ENCODE measurements at places on chromosomes 6 and 20.
A peak's percentile ranks its signal among the peaks of the same experiment; 100 is the strongest.

DNA sequence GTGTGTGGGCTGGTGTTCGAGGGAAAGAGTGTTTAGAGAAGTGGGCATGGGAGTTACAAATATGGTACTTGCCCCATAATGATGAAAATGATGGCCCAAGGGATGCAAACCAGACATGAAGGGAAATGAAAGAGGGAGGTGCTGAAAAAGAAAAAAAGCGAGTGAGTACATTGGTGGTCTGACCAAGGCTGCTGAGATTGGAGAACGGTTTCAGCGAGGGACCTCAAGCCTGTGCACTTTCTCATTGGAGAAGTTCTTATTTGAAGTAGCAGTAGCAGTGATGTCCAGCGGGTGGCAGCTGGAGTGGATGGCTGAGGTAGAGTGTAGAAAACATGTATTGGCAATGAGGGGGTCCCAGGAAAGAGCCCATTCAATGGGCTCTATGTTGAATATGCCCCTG, 54.8 kb downstream of the TNFAIP3 start:
- DNase-seq = no peak

DNA sequence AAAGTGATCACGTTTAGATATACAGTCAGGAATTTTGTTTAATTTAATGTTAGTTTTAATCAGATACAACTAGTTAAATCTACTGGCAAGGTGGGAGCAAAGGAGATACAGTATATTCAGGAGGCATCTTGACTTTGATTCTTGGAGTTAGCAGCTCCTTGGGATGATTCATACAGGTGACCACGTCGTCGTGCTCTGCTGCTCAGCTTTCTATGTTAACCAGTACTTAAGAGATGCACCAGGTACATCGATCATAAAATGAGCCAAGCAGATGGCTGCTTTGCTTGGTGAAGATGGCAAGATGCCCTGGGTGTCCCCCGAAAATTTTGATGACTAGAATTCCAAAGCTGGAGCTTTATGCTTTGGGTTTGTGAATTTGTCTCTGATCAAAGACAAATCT, 64.7 kb downstream of the TBC1D7 start:
- no peak for DNase-seq

GRCh38 chr6:159968295-159969203, at the start of gene IGF2R:
Gene IGF2R (plus strand): TSS chr6:159969082. CDS start chr6:159969247, 165 bp downstream.
- peak; percentile 98 for DNase-seq

- no peak for DNase-seq
Observed at GRCh38 chr20:63105211-63106107, 98.7 kb upstream of the BHLHE23 start.

- DNase-seq = no peak
Observed at GRCh38 chr20:50373674-50374286, 136.4 kb upstream of the PTPN1 start.

DNA sequence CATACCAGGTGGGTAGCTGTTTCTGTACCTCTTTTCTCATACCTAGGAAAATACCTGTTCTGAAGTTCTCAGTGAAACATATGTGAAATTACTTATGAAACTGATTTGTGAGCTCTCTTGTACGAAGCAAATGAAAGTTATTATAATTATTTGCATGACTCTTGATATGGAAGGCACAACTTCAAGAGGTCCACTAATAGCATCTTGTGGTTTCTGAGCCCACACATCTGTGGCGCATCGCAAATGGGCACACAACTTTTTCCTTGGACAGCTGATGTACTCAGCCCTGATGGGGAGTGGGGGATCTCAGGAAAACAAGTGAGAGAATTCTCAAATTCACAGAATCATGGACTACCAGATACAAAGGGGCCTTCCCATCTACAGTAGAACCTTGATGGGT, 432.3 kb downstream of the CD83 start:
- DNase-seq = no peak

- DNase-seq = no peak
Observed at GRCh38 chr6:169843110-169843509, 91.7 kb downstream of the ERMARD start.

DNA sequence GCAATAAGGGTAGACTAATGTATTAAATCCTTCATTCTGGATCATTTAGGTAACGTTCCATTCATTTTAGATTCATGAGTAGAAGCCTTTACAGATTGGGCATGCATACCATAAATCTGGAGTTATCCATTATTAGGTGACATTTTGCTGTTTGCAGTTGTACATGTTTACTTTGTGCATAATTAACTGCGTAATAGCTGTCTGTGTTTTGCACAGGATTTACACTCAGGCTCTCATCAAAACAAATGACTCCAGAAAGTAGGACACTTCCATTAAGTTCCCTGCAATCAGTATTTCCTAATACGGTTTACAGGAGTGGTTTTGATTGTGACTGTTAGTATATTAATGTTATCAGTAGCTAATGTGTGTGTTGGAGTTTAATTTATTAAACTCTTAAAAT, 997.4 kb downstream of the HACE1 start:
- DNase-seq = no peak

- no peak for DNase-seq
Observed at GRCh38 chr6:42471142-42471541, 19.4 kb upstream of the TRERF1 start.

- no peak for DNase-seq
Observed at GRCh38 chr6:47301441-47301840, 8.3 kb downstream of the TNFRSF21 start.

DNA sequence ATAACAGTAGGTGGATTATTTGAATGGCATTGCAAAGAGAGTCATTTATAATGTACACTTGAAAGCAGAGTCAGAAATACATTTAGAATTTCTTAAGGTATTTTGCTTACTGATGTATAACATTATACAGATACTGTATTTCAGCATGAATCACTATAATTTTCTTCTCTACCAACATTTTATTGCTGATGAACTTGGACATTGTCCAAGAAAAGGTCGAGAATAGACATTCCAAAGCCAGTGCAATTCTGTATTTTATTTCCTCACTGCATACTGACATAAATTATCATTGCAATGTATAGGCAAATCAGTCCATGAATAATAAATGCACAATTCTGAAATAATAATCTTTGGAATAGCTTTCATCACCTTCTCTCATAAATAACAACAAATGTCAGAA, 1420.0 kb upstream of the EYS start:
- no peak for DNase-seq

DNA sequence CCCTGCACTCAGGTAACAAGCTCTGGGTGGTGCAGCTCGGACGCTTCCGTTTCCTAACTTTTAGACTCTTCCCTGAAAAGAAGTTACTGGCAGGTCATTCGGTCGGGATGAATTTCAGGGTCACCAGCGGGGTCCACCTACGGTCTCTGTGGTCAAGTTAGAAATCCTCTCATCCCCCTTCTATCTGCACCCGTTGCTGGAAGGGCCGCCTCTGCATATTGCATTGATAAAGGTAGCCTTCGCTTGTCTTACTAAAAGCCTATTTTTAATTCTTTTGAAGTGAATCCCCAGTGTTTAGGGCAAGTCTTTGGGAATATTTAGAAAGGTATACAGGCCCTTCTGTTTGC, 47.3 kb downstream of the LRRN4 start:
- DNase-seq = no peak

DNA sequence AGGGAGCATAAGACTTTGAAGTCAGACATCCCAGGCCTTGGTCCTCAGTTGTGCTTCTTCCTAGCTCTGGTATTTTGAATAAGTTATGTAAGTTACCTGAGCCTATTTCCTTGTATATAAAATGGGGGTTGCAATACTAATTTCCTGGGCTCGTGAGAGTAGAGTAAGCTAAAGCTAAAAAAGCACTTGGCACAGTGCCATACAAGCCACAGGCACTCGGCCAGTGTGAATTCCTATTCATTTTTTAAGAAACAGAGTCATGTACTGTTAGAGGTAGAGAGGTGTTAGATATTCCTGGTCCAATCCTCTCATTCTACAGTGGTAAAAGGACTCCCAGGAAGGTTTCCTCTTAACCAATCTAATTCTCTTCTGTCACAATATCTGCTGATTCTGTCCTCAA, 79.6 kb upstream of the EPB41L1 start:
- DNase-seq = no peak
